ENCODE measurements at places on chromosomes 3 and 15.

- no peak for DNase-seq
These were observed 127.7 kb downstream of the SHQ1 start for GRCh38 chr3:72720566-72720965.

DNA sequence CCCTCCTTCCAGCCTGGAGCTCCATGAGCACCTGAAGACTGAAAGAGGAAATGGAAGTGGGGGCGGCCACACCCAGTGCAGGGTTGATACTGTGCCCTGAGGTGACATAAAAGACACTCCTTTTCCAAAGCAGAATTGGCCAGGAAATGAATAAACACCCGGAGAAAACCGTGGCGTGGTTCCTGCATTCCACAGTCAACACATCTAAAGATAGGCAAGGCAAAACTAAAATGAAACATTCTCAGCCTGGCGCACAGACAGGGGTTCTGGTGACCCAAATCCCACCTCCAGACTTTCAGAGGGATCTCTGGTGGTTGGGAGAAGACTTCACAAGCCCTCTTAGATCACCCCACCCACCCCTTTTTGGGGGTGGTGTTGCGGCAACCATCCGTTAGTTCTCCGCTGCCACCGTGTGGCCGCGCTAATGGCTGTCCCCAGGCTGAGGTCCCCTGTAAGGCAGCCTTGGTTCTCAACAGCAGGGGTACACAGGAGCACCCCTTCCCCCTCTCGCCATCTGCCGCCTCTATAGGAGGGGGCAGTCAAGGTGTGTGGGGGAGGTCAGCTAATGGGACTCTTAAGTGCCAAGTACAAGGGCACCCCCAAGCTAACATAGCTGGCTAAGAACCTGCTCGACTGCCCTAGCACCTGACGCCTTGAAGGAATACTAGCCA is 2.5 kb upstream of the MST1R start:
- no peak for DNase-seq

GRCh38 chr15:100002086-100002620 is 268.9 kb upstream of the LYSMD4 start:
- DNase-seq, result no peak

DNA sequence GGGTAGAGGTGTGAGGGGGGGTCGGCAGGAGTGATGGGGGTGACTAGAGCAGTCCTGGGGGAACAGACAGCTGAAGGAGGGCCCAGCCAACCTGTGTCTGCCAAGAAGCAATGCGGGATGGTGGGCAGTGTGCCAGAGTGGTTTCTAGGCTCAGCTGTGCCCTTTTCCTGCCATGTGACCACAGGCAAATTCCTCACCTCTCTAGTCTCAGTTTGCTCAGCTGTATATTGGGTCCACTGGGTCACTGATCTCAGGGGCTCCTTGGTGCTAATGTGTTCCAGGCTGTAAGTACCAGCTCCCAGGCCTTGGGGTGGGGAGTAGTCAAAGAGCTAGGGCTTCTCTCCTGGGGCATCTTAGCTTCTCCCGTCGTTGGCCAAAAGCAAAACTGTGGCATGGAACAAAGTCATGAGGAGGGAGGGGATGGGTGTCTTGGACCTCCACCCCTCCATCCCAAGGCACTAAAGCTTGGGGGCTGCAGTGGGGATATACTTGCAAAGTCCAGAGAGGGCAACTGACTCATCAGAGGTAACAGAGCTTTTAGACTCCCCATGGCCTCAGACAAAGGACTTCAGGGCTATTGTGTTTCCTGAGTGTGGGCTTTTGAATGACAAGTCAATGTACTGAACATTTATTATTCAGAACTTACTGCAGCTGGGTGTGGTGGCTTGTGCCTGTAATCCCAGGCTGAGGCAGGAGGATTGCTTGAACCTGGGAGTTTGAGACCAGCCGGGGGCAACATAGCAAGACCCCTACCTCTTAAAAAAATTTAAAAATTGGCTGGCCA is 20.9 kb downstream of the SMAD6 start:
- no peak for DNase-seq

GRCh38 chr3:147417551-147418295 is 8.6 kb downstream of the ZIC1 start:
- DNase-seq, result no peak

DNA sequence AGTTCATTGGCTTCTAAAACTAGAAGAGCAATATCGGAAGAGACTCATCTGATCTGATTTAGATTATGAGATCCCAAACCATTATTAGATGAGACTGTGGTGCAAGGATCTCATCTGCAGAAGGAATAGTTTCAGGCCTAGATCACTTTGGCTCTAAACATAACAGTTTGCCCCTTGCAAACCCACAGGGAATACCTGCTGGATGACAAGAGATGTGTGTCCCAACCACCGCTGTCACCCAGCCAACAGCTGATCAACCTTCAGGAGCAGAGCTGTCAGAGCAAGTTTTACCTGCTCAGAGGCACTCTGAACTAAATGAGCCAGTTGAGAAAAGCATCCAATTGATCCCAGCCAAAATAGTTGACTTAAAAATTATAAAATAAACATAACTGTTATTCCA is 64.0 kb upstream of the ST3GAL6 start:
- DNase-seq, result no peak

DNA sequence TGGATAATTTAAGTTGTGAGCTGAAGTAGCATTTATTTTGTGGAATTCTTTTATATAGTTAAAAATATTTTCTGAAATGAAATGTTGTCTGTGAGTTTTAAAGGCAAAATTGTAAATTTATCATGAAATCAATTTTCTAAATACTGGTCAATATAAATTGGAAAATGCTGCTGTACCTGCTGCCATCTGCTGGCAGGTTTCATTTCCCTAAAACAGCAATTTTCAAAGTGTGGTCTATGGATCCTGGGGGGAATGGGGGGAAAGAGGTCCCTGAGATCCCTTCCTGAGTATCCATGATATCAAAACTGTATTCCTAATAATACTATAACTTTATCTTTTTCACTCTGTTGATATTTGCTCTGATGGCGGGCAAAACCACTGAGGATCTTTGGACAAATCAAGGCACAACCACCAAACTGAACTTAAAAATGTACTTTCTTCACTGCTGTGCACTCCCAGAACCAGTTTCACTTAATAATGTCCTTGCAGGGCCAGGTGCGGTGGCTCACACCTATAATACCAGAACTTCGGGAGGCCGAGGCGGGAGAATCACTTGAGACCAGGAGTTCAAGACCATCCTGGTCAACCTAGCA is 17.2 kb upstream of the CCR4 start:
- DNase-seq, result no peak
